ENCODE measurements at places on chromosomes 4 and X. TPM values are rescaled to one million over a fixed set of nuclear protein-coding genes. Genes with fewer than 3 reads are reported as not detected.
A peak's percentile ranks its signal among the peaks of the same experiment; 100 is the strongest.

The SOWAHD gene
- 0.17 TPM for total RNA-seq

The FABP2 gene
- total RNA-seq: not detected

The MAB21L2 gene
- total RNA-seq: 2.6 TPM

The CPLX1 gene
- not detected for total RNA-seq

The DCAF4L1 gene
- 0.23 TPM for total RNA-seq

The CFAP97 gene
- 22.3 TPM for total RNA-seq

The SLITRK4 gene
- not detected for total RNA-seq

DNA sequence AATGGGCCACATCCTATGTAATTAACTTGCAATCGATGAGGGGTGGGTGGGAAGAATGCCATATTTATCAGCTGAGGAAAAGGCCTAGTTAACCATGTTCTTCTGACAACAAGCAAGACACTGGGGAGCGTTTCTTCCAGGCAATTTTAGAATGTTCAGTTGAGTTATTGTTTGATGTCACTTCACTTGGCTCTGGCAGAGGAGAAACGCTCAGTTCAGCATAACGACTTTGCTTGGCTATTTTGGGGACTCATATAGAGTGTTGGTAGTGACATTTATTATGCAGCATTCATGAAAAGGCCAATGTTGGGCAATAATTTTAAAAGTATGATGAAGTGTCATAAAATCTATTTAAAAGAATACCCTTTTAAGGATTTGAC, 648 bp downstream of the SYNPO2 start:
- no peak for DNase-seq

GRCh38 chr4:7396186-7396910, 38.4 kb downstream of the PSAPL1 start:
- DNase-seq: no peak

DNA sequence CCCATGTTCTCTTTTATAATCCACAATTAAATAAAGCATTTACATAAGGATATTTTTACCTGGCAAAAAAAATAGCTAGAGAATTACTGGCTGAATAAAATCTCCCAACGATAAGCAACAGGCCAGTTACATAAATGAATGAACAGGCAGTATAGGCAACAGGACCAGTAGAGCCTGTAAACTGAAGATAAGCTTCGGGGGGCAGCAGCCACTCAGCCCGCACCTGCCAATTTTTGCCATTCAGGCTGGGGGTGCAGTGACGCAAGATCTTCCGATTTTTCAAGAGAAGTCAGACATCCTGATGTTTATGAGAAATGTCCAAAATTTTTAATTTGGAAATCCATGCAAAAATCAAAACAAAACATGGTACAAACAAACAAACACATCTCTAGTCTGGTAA, 49.0 kb upstream of the CDKN2AIP start:
- DNase-seq: no peak

DNA sequence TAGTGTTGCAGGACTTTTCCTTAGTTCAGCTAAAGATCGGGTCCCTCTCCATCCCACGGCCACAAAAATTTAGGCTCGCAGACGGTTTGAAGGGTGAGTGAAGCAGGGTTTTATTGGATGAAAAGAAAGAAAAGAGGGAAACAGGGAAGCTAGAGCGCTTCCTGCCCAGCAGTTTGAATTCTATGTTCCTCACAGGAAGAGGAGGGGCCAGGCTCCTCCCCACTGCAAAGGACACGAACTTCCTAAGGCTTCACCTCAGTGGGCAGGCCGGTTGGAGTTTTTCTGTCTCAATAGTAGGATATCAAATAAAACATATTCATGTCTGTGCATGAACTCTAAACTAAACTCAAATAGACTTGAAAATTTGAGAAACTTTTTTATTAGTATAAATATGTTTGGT, 27.4 kb downstream of the DAPP1 start:
- DNase-seq: no peak

- DNase-seq: peak; percentile 6
These were observed 225.1 kb downstream of the NR3C2 start for GRCh38 chr4:148216866-148217814.

DNA sequence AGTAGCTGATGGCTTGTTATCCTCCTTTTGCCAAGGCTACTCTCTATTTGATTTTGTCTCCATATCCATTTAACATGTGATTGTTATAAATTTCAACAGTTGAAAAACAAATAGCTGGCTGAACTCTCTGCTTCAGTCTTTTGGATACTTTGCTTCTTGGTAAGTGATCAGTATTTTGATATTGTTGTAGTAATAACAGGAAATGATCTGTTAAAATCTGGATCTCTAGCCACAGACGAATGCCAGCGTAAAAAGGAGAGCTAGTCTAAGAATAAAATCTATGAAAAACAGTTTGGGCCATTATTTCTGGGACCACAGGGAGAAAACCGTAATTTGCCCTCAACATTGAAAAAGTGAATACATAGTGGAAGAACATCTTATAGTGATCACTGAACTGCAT, 113.8 kb downstream of the ANAPC10 start:
- DNase-seq: no peak

DNA sequence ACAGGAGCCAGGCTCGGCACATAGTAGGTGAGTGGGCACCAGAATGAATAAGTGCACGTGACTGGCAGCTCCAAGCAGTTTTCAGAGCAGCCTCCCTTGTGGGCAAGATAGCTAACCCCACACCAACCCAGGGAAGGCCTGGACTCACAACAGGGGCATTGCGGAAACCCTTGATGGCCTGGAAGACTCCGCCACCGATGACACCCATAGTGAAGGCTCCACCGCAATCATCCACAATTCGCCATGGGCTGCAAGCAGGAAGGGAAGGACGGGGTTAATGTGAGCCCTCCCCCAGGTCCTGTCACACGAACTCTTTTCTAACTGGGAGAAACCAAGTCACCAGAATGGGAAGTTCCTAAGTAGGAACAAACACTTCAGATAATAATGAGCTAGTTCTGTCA, 957 bp downstream of the TIMM17B start:
- DNase-seq: no peak

DNA sequence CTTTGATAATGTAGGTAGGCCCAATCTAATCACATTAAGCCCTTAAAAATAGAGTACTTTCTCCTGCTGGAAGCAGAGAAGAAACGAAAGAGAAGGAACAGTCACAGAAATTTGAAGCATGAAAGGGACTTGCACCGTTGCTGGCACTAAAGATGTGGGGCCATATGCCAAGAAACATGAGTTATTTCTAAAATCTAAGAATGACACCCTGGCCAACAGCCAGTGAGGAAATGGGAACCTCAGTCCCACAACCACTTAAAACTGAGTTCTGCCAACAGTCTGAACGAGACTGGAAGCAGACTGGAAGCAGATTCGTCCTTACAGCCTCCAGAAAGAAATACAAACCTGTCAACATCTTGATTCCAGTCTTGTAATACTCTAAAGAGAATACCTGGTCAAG, 70.1 kb downstream of the CENPC start:
- no peak for DNase-seq

DNA sequence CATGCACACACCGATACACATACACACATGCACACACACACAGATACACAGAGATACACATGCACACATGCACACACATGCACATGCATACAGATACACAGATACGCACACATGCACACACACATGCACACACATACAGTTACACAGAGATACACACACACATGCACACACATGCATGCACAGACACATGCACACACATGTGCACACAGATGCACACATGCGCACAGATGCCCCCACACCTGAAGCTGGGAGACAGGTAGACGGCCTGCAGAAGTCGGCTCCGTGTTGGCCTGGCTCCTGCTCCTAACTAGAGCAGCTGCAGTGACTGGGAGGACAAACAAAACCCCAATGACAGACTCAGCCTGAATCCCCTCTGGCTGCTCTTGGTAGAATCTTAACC, 46.8 kb downstream of the PSAPL1 start:
- no peak for DNase-seq

DNA sequence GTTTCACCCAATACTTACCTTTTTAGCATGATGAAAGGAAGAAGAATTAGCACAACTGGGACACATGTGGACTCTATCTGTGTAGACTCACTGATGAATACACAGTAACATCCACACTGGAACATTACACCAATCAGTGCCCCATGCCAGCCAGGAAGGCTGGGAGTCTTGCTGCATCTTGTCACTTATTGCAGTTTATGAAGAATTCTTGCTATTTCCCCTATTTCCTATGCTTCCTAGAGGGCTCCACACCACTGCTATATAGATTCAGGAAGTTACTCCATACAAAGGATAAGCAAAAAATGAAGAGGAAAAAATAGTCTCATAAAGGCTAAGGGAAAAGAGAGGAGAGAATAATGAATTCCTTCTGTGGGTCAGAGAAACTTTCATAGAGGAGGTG, 201.0 kb downstream of the CAMK2D start:
- no peak for DNase-seq

GRCh38 chrX:74018253-74018652, 285.7 kb upstream of the ZCCHC13 start:
- DNase-seq: no peak

GRCh38 chrX:53433651-53434639, at the start of gene HSD17B10:
Gene HSD17B10 (minus strand): TSS chrX:53434370. CDS start chrX:53434345, 25 bp downstream.
- DNase-seq: peak; percentile 91
